ENCODE measurements at places on chromosomes 13 and 19. TPM values are rescaled to one million over a fixed set of nuclear protein-coding genes. Genes with fewer than 3 reads are reported as not detected.

ZNF549 gene
- 4.2 TPM for total RNA-seq

REEP6 gene
- total RNA-seq = 0.77 TPM

ZNF345 gene
- total RNA-seq = 1.4 TPM

SIAH3 gene
- total RNA-seq = not detected

IL11 gene
- total RNA-seq = 52.7 TPM

PSG3 gene
- not detected for total RNA-seq

ACP5 gene
- total RNA-seq = 2.4 TPM

SIGLEC5 gene
- not detected for total RNA-seq

UFM1 gene
- 29.3 TPM for total RNA-seq

AMER2 gene
- total RNA-seq = not detected

FLT3 gene
- total RNA-seq = not detected

PTPRH gene
- 0.39 TPM for total RNA-seq

MAMSTR gene
- total RNA-seq = not detected

TBXA2R gene
- total RNA-seq = 0.96 TPM

TEX26 gene
- total RNA-seq = not detected

PROSER3 gene
- 8.6 TPM for total RNA-seq

CACNG6 gene
- total RNA-seq = 0.23 TPM

FAM124A gene
- total RNA-seq = 1.6 TPM

ITPKC gene
- total RNA-seq = 5.2 TPM

KLK14 gene
- not detected for total RNA-seq

NCAN gene
- total RNA-seq = 0.03 TPM

FUT1 gene
- 0.10 TPM for total RNA-seq

ZSCAN22 gene
- 5.2 TPM for total RNA-seq

MATK gene
- not detected for total RNA-seq

EFNB2 gene
- total RNA-seq = 22.4 TPM

SULT2A1 gene
- total RNA-seq = not detected

FAAP24 gene
- total RNA-seq = 3.2 TPM

C19orf47 gene
- 24.3 TPM for total RNA-seq
